ENCODE measurements at places on chromosomes 11 and 22.

- no peak for DNase-seq
These were observed 125.3 kb downstream of the VPREB1 start for GRCh38 chr22:22369964-22370270.

GRCh38 chr11:2569321-2569721 is 124.5 kb downstream of the KCNQ1 start:
- DNase-seq: no peak

- no peak for DNase-seq
These were observed 100.1 kb downstream of the NAV2 start for GRCh38 chr11:19812710-19813109.

GRCh38 chr22:25658633-25659032 is 83.4 kb upstream of the MYO18B start:
- DNase-seq: no peak

GRCh38 chr11:85602526-85603213 is 24.5 kb downstream of the DLG2 start:
- DNase-seq: no peak

GRCh38 chr11:11502263-11502861 is 119.4 kb downstream of the GALNT18 start:
- DNase-seq: no peak

- DNase-seq: no peak
These were observed 293.9 kb downstream of the NTM start for GRCh38 chr11:131664293-131664692.

DNA sequence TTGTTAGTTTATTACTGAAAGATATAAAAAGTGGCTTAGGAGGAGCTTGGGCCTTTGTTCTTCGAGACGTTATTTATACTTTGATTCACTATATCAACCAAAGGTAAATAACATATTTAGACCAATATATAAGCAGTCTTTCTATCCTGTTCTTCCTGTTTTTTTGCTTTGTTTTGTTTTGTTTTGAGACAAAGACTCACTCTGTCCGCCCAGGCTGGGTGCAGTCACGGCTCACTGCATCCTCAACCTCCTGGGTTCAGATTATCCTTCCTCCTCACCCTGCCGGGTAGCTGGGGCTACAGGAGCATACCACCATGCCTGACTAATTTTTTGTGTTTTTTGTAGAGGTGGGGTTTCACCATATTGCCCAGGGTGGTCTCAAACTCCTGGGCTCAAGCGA is 66.8 kb downstream of the ATM start:
- no peak for DNase-seq

DNA sequence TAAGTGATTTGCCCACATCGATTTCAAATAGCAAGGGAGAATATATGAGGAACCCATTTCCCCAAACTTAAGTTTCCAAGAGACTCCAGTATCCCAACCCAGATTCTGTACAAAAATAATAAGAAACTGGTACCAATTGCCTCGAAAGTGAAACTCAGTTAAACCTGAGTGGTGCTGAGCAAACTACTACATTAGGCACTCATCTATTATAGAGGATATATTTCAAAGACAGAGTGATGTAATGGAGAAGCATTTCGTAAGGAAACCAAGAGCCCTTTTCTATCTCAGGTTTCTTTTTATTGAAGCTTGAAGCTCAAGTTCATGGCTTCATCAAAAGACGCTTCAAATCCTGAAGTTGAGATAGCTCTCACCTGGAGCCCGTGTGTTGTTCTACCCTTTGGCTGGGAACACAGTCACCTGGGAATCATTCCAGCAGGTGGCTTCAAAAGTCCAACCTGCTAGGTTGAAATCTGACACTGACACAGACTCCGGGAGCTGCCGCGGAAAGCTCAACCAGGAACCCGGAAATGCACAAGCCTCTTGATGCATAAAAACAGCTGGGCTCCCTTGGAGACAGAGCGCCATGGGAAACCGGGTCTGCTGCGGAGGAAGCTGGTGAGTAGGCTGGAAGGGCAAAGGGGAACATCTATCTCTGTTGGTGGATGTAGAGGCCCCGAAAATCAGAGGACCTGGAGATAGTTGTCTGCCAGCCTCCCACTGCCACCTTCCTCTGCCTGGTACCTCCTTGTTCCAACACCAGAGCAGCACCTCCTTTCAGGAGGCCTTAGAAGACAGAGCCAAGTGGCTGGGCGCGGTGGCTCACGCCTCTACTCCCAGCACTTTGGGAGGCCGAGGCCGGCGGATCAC is at the start of gene C11orf52:
Gene C11orf52, plus strand, starts transcription at position 524 of the 867 bp plus-strand sequence. Its CDS starts 60 bp downstream, at position 584.
- no peak for DNase-seq

DNA sequence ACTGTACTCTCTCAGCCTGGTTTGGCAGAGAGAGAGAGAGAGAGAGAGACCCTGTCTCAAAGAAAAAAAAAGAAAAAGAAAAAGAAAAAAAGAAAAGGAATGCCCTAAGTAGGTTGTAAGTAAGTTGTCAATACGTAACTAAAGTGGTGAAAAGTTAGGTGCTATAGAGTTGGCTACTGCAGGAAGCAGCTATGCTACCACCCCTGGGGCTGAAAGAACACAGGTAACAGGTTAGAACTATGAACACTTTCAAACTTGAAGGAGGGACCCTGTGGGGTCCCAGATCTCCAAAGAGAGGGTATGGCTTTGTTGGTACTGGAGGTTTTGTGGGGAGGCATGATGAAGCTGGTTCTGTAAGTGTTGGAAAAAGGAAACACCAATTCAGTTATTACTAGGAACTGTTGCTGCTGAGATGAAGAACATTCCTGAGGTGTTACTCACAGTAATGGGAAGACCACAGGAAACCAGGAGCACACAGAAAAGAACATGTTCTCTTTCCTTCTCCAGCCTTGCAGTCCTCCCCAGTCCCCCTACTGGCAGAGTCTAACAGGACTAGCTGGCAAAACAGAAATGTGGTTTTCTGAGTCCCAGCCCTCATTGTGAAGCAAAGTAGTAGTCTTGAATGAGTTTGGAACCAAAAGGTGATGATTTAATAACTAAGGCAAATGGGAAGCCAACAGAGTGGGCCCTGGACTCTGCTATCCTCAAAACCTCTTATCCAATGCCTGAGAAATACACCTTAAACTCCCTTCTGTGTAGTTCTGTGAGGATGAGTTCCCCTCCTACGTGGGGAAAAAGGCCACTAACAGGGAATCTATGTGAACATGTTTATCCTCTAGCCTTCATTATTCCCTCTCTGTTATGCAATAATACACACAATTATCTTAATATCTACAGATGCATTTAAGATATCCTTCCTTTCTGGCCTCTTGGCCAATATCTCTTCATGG is 427.0 kb upstream of the DDI1 start:
- DNase-seq: no peak

GRCh38 chr11:8581300-8581699 is 12.7 kb downstream of the STK33 start:
- DNase-seq: no peak

GRCh38 chr11:2678396-2678795 is 21.4 kb downstream of the KCNQ1OT1 start:
- DNase-seq: no peak

DNA sequence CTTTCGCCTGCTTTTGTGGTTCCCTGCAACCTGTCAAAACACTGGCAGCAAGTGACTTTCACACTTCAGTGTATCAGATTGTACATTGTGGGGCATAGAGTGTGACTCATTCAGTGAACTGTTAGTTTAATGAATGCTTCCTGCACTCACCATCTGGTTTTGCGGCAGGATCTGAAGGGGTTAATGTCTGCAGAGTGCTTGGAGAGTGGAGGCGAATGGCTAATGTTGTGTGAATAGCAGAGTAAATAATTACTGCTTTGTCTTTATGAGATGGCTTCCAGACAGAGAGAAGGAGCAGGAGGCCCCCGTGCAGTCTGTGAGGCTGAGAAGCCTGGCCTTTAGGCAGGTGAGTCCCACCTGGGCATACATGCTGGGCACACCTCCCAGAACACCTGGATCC is 454.3 kb upstream of the KIRREL3 start:
- no peak for DNase-seq

DNA sequence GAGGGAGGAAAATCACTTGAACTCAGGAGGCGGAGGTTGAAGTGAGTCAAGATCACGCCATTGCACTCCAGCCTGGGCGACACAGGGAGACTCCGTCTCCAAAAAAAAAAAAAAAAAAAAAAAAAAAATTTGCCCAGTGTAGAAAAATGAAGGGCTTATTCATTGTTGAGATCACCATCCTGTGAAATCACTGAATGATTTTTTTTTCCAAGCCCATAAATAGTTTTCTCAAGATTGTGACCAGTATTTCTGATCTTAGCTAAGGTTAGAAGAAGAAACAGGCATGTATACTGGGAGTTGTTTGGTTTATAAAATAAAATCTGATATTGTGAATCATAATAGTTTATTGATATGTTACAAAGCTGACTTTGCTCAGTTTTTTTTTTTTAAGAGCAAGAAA is 269.4 kb downstream of the CADM1 start:
- DNase-seq: no peak

- no peak for DNase-seq
These were observed 14.1 kb downstream of the RSF1 start for GRCh38 chr11:77806415-77806814.

DNA sequence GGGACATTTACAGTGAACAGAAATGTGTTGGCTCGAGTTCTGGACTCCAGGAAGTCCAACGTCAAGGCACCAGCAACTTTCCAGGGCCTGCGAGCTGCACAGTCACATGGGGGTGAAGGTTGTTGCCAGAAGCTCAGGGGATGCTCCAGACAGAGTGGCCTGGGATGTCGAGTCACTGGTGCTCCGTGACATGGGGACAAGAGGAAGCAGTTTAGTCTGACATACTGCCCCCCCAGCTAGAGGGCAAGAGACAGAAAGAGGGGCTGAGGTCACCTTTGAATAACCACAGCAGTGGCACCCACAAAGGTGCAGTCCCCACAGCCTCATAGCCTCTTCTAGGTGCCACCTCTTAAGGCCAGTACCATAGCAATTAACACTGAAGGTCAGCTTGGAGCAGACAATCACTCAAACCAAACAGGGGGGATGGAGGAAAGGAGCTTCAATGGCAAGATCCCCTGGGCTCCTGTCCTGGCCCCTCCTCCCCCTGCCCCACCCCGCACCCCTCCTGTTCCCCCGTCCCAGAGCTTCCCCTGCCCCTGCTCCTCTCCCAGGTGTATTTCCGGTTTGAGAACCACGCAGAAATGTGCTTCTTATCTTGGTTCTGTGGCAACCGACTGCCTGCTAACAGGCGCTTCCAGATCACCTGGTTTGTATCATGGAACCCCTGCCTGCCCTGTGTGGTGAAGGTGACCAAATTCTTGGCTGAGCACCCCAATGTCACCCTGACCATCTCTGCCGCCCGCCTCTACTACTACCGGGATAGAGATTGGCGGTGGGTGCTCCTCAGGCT is 3.8 kb downstream of the APOBEC3D start:
- no peak for DNase-seq

DNA sequence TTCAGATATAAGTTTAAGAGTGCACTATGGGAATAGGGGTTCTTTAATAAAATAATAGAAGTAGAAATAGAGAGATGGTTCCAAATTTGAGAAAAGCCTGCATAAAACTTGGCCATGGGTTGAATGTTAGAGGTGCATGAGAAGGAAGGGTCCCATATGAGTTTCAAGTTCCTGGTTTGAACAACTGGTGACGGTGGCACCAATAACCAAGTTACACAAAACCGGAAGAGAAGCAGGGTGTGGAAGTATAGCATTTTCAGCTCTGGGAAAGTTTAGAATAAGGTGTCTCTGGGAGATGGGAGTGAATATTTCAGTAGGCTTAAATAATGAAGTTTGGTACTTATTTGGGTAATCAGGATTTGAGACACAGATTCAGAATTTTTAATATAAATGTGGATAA is 2.4 kb downstream of the CASP1 start:
- DNase-seq: no peak

DNA sequence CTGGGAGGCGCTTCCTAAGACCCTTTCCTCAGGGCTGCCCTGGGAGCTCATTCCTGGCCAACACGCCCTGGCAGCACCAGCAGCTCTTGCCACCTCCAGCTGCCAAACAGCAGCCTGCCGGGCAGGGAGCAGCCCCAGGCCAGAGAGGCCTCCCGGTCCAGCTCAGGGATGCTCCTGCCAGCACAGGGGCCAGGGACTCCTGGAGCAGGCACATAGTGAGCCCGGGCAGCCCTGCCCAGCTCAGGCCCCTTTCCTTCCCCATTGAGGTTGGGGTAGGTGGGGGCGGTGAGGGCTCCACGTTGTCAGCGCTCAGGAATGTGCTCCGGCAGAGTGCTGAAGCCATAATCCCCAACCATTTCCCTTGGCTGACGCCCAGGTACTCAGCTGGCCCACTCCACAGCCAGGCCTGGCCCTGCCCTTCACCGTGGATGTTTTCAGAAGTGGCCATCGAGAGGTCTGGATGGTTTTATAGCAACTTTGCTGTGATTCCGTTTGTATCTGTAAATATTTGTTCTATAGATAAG is 7.6 kb downstream of the SLC39A13 start:
- no peak for DNase-seq

- DNase-seq: no peak
These were observed 8.8 kb downstream of the BCL9L start for GRCh38 chr11:118916842-118917388.

- DNase-seq: no peak
These were observed 207.0 kb downstream of the KIRREL3 start for GRCh38 chr11:126793596-126793995.

GRCh38 chr22:17471886-17472535 is 91.3 kb upstream of the SLC25A18 start:
- no peak for DNase-seq

- DNase-seq: no peak
These were observed 14.4 kb upstream of the GRK2 start for GRCh38 chr11:67251841-67252240.

GRCh38 chr11:58671983-58672633 is 49.6 kb downstream of the CNTF start:
- no peak for DNase-seq

DNA sequence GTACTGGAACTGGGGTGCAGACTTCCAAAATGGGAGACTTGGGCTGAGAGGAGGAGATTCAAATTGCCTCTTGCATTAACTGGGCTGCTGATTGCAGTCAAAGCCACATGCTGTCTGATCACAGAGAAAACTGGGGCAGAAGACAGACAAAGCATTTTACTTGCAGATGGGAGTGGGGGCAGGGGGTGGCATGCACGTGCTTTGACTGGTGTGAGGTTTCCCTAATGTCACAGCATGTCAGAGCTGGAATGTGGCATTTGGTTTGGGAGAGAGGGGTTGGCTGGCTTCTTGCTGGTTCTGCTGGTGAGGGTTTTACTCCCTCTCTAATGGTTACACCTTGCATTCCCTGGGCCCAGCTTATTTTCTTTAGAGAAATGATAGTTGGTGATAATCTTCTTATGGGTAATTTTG is 2.9 kb downstream of the TUB start:
- no peak for DNase-seq

GRCh38 chr11:61861634-61862033 is 29.7 kb downstream of the FADS3 start:
- DNase-seq: no peak

GRCh38 chr22:30887453-30887852 is 81.1 kb downstream of the MORC2 start:
- no peak for DNase-seq
